Endothelial cell of umbilical vein (primary cell): ENCODE measurements at places on chromosomes 12 and 14. TPM values are rescaled to one million over a fixed set of nuclear protein-coding genes. Genes with fewer than 3 reads are reported as not detected.

DNA sequence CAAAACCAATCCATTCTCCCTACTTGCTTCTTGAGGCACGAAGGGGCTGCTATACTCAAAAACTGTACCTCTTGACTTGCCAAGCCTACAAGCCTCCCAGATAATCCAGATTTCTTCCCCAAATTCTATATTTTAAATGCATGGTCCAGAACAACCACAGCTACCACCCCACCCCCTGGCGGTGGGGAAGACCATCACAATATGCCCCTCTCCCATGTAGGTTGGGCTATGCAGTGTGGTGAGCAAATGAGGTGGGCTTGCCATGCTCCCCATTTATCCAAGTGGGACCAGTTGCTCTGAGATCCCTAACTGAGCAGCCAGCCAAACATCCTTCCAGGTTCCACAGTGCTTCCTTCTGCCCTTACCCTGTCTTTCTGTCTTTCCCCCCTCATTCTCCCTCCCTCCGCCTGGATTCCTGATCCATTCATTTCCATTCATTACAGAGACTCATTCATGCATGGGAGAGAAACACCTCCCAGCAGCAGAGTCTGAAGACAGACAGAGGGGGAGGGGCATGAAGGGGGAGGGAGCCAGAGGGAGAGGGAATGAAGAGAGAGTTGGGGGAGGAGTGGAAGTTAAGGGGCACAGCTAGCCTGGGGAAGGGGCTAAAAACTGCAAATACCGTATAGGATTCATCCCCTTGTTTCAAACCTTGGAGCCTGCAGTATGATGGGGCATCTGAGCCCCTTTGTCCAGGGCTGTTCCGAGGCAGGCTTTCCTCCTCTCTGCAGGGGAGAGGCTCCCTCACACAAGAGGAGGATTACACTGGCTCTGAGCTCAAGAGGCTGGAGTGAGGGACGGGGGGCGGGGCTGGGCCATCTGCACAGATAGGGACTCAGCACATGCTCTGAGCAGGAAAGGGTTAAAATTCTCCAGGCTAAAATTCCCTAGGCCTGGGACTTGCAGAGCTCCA is 4.4 kb downstream of the ZNF219 start:
- DNase-seq: no peak

DNA sequence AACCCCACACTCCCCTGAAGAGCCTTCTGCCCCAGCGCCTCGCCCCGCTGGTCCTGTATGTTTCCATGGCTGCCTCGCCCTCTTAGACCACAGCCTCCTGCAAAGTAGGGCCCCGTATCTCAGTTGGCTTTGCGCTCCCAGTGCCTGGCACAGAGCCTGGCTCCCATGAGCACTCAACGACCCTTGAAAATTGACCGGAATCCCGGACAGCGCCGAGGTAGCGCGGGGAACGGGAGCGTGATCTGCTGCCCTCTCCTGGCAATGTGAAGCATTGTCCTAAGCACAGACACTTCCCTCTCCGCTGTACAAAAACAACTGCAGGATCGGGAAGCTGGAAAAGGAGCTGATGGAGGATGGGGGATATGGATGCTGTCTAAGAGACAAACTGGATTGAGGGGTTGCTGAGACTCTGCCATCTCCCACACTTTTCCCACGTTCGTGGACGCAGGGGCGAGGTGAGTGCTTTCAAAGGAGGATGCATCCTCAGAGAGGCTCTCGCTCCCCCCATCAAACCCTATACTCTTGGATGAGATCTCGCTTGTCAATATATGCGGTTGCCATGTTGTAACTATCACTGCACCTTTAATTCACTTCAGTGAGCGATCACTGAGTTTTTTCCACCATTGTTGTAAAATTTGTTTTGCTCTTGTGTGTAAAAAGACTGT is 10.7 kb upstream of the FKBP4 start:
- peak; percentile 52 for DNase-seq

DNA sequence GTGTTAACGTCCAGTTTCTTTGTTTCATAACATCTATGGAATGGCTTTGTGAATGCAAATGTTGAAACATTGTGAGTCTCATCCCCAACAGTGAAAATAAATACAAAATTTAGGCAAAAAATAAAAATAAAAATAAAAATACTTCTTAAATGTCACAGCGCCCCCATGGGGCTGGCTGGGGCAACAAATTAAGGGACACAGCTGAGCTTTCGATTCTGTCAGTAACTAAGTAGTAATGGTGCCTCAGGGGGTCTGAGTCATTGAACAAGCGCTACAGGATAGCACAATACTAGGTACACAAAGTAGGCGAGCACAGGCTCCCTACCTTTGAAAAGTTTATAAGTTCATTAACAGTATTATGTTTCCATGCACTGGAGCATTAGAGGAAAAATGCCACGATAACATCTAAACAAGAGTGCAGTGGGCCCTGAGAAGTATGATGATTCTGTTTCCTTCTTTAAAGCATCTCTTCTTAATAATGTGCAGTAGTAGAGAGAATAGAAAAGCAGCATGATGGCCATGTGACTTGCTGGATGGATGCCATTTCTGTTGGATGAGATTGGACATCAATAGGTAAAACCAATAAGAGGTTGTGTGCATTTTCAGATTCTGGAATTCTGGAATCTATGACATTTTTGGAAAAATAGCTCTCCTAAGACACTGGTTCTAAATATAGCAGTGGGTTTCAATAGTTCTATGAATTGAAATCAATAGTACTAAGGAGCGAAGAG is 667.2 kb downstream of the DIO2 start:
- peak; percentile 10 for DNase-seq

BDKRB1 gene
- not detected in 2 replicates for total RNA-seq

DNA sequence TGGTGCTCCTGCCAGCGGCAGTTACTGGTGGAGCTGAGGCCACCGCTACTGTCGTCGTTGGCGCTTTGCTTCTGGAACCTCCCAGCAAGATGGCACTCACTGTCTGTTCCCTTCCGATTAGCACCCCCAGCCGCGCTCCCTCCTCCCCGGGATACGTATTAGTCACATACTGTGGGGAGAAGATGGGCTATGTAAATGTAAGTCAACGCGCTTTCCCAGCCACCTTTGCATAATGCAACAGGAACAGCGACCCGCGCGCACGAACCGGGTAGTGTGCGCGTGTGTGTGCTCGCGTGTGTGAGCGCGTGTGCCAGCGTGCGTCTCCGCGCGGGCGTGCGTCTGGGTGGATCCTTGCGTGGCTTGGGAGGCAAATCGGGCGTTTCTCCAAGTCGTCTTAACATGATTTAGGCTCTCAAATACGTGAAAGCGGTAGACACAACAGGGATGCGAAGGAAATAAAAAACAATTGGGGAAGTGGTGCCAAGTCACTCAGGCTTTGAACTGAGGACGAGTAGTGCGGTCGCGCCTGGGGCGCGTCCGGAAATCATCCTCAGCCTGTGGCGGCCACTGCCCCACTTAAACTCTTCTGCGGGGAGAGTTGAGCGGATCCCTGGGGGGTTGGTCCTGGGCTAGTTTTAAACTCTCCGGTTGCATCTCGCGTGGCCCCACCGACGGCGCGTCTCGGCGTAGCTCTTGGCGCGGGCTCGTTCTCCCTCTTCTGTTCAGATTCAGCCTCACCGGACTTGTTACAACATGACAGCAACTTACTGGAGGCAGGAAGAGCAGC is 1.8 kb downstream of the FLRT2 start:
- peak; percentile 92 for DNase-seq

DNA sequence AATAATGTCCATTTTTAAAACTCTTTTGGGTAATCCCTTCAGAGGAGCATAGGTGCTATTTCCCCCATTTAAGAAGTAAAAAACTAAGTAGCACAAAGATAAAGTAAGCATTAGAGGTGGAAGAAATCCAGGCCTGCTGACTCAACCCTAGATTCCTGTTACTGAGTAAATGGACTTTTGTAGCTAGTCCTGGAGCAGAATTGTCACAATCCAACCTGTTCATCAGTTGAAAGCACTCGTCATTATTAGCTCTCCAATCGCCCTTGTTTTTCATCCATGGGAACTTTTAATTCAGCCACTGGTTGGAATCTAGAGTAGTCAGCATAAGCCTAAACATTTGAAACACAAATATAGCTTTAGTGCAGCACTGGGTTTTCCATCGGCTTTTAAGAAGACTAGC is 139.5 kb upstream of the AMIGO2 start:
- DNase-seq: no peak

BDKRB2 gene
- 0.39 and 0.77 TPM in 2 replicates for total RNA-seq

SYNE3 gene
- total RNA-seq: 18.8 and 19.1 TPM in 2 replicates

CATSPERB gene
- not detected in 2 replicates for total RNA-seq

GRCh38 chr14:52031781-52032180 is 37.1 kb downstream of the NID2 start:
- DNase-seq: no peak

- DNase-seq: peak; percentile 91
Measured at GRCh38 chr12:52147367-52147963, 44.3 kb downstream of the KRT80 start.

SLC39A5 gene
- total RNA-seq: not detected in 2 replicates

DNA sequence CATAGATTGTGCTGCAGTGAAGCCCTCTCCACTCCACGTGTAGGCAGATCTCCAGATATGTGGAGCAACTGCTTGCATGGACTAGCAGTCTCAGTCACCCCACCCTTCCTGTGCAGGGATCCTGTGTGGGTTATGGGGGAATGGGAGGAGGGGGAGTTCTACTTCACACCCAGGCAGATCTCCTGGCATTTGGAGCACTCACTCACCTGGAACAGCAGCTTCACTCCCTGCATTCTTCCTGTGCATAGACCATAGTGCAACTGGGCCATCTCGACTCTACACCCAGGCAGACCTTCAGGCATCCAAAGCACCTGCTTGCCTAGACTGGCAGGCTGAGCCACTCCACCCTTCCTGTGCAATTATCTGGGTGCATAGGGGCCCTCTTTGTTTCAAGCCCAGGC is 96.0 kb upstream of the PCED1B start:
- DNase-seq: no peak
